ENCODE measurements at places on chromosomes 1 and 21.
A peak's percentile ranks its signal among the peaks of the same experiment; 100 is the strongest.

DNA sequence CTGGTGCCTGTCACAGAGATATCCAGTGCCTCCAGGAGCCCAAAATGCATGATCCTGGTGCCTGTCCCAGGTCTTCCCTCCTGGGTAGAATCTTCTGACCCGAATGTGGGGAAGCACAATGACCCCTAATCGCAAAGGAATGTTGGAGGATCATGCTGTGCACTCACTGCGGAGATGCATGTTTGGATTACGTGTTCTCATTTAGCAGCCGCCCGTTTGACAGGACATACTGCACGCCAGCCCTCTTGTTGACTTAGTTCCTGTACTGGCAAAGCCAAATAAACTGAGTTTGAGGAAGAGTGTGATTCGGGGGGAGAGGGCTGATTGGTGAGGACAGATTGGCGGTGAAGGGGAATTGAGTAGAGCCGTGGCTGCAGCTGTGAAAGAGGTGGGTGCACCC, 85.9 kb upstream of the SIM2 start:
- DNase-seq: no peak

- DNase-seq: no peak
Observed at GRCh38 chr1:85596947-85597346, 16.4 kb downstream of the CCN1 start.

- DNase-seq: no peak
Observed at GRCh38 chr1:2148691-2149090, 45.9 kb downstream of the FAAP20 start.

DNA sequence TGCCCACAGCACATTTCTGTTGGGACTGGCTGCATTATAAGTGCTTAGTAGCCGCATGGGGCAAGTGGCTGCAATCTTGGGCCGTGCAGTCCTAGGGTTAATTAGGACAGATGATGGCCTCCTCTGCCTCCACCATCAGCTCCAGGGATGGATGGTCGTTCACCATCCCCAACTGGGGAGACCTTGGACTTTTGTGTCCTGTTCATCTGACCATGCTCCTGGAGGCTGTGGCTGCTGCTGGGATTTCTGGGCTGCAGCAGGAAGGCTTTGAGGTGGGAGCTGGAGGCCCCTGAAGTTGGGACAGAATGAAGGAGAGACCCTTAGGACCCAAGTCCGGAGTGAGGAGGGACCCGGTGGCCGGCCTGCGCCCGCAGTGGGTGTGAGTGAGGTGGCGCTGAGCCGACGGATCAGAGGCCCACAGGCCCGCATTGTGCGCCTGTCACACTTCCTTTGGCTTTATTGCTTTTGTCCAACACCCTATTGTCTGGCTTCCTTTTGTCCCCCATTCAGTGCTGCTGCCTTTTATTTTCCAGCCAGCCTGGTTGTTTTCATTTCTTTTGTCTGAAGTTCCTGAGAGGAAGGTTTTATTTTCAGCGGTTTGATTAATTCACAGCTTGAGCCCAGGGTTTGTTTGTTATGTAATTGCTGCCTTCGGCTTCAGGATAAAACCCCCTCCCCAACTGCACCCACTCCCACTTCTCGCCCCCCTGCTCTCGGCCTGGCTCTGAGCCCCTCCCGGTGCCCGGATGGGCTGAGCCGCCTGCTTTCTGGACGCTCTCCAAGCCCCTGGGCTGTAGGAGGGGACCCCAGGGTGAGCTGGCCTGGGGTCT, 35.6 kb downstream of the SOX13 start:
- no peak for DNase-seq

DNA sequence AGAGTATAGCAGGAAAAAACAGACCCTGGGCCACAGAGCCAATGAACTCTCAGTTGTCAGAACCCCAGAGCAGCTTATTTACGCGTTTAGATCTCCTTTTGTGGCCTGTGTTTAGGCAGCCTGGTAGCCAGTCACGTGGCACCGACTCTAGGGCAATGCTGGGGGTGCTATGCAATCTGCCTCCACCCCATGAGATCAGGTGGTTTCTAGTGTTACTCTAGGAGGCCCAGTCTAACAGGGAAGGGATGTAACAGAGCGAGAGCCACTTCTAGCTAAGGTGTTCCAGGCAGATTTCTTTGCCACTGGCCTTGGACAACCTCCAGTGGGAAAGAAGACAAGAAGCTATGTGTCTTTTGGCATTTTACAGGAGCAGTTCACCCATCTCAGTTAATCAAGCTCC, 12.0 kb upstream of the A3GALT2 start:
- DNase-seq: no peak

- no peak for DNase-seq
Observed at GRCh38 chr1:160376525-160377131, 9.8 kb downstream of the NHLH1 start.

DNA sequence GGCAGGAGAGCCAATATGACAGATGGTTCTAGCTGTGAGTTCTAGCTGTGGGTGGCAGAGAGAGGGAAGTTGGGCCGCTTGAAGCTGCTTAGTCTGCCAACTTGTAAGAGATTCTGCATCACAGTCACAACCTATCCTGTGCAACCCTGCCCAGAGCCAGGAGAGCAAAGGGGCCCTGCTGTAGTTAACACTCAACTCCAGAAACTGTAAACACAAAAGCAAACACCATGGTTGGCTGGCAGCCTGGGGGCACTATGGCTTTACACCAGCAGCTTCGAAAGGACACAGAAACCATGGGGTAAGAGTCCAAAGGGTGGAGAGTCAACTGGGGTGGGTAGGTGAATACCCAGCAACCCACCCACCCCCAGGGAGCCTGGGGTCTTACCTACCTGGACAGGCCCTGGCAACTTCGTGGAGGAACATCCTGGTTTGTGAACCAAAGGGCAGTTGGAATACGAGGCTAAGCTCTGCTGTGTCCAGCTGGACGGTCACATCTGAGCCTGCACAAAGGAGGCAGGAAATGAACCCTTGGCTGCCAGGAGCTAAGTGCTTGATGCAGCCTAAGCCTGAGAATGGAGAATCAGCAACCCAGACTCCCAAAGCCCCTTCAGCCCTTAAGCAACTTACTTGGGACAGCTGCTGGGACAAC, 6.4 kb downstream of the INPP5B start:
- DNase-seq: no peak

- DNase-seq: no peak
Observed at GRCh38 chr1:114671011-114671938, 1.4 kb upstream of the DENND2C start.

DNA sequence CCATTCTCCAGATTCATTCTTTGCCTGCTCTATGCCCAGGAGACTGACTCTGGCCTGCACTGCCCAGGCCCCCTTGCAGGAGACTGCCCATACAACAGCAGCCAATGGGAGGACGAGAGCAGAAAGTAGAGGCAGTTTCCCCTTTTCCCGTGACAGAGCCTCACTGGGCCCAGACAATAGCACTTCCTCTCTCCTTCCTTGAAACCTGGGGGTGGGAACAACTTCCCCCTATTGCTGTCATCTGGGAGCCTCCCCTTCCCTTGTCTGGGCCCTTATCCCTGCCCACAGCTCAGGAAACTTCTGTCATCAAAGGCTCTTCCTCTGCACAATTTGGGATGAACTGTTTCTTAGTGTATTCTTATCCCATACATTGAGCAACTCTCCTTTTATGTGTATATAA, 60.8 kb upstream of the KCNJ15 start:
- DNase-seq: no peak

GRCh38 chr1:178232949-178233348, 139.0 kb downstream of the RASAL2 start:
- DNase-seq: no peak

DNA sequence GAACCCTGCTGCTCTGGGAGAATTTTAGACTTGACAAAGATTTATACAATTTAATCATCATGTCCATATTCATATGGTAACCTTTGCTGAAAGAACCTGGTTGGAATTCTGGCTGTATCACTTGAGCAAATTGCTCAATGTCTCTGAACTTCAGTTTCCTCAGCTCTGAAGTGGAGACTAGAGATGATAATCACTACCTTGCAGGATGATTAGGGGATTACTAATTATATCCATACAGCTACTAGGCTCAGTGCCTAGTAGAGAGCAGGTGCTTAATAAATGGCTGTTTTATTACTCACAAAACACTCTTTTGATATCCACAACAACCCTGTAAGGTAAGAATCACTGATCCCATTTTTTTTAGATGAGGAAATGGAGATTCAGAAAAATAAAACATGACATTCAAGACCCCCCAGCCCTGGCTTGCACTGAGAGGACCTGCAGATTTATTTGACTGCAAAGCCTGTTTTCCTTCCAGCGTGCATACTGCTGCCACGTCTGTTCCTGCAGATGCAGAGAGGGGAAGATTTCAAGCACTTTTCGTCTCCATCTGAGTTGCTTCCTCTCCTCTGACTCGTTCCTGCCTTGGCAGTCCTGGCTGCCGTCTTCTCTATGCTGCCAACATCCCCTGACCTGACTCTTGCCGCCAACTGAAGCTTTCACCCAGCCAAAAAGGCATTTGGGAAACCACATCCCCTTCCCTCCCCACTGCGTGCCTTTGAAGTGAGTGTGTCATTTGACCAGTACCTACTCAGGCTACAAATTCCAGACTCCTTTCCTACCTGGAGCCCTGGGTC, 203.0 kb downstream of the PLPP3 start:
- no peak for DNase-seq

DNA sequence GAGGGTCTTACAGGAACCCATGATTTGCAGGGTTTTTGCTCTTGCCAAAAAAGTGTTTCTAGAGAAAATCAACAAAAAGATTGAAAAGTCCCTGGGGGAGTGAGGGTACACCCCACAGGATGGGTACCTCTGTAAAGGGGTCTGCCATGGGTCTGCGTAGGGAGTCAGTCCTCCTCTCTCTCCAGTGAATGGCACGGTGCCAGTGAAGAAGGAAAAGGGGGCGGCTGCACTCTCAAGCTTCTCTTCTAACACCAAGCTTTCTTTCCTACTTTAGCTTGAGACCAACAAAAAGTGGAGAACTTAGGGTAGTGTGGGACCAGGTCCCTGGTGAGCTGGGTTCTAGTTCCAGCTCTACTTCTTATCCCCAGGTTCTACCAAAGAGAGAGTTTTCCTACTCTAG, 87.4 kb downstream of the GLUL start:
- no peak for DNase-seq

DNA sequence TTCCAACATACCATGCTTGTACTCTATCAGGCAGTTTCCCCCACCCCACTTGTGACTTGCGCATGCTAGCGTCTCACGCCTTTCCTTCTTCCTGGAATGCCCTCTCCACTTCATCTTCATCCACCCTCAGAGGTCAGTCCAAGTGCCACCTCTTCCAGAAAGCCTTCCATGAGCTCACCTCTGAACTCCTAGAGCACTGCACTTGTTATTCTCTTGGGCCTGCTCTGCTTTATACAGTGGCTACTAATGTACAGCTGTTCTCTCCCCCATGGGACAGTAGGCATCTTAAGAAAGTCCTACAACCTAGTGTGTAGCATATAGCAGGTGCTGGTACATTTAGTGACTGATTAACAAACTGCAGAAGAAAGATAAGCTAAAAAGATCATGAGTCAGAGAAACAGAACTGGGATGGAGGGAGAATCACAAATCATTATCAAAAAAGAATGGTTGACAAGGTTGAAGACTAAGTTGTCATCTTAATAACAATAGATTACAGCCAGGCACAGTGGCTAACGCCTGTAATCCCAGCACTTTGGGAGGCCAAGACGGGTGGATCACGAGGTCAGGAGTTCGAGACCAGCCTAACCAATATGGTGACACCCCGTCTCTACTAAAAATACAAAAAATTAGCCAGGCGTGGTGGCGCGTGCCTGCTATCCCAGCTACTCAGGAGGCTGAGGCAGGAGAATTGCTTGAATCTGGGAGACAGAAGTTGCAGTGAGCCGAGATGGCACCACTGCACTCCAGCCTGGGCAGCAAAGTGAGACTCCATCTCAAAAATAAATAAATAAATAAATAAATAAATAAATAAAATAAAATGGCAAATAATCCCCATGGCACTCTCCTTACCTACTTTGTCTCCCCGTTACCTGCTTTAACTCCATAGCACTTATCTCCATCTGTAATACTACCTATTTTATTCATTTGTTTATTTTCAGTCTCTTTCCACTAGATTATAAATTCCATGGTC, 16.3 kb upstream of the TSPAN1 start:
- no peak for DNase-seq

DNA sequence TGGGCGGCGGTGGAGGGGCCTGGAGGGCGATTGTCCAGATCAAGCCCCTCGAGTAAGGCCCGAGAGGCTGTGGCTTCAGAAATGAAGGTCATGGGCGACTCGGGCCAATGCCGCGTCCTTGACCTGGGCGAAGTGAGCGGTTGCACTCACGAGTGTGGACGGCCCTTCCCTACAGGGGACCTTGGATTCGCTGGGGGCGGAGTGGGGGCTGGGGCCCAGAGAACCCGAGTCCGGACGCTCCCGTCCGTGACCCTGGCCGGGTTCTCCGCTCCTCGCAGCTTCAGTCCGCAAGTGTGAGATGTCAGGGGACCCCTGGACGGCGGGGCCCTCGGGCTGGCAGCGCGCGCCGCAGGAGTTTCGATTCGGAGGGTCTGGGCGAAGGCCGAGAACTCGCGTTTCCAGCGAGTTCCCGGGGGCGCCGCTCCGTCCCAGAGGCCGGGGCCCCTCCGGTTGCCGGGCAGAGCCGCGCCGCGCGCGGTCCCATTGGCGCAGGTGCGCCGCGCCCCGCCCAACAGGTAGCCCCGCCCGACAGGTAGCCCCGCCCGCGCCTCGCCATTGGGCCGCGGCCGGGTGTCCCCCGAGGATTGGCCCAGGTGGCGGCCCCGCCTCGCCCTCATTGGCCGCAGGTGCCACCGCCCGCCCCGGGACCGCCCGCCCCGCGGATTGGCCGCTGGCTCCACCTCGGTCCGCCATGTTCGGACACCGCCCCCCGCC, at the start of gene PRKCZ:
Gene PRKCZ, plus strand, starts transcription at position 694 of the 714 bp plus-strand sequence. CDS start 220 bp downstream, outside the sequence.
- peak; percentile 47 for DNase-seq

DNA sequence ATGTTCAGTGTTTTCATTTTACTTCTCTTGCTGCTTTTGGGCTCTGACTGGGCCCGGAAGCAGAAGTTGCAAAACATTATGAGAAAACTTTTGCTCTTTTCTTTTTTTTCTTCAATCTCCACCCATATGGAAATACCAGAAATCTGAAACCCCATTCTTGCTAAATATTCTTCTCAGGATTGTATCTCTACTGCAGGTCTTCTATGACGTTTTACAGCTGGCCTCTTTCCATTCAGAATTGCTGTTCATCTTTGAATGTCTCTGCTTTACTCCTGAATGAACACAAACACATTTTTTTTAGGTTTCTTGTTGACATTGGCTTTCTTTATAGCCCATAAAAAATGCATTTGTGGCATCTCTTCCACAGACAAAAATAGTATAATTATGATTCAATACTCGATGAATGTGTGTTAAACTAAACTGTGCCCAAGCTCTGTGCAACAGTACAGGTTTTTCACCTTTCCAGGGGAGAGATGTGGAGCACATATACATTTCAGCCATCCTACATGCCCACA, 18.8 kb downstream of the PTPRC start:
- DNase-seq: no peak

DNA sequence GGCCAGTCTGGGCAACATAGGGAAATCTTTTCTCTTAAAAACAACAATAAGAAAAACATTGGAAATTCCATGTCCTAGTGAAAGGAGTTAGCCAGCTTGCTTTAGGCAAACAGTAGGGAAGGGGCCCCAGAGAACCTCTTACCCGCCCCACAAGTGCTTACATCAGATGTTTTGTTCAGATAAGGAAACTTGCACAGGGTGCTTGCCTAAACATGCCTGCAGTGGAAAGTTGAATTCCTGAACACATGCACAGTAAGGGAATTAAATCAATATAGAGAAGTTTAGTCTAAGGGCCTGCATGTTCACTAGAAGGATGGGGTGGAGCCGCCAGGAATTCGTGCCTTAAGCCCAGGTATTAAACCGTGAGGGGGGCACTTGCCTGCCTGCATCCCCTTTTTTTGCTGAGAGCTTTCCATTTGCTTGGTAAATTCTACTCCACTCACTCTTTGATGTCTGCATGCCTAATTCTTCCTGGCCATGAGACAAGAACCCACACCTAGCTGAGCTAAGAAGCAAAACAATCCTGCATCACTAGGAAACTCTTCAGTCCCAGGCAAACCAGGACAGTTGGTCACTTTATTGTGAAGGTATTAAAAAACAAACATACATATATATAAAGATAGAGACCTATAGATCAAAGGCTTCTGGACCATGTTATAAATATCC, 499.0 kb downstream of the SIPA1L2 start:
- DNase-seq: no peak
